ENCODE measurements at places on chromosomes 2 and 18.

DNA sequence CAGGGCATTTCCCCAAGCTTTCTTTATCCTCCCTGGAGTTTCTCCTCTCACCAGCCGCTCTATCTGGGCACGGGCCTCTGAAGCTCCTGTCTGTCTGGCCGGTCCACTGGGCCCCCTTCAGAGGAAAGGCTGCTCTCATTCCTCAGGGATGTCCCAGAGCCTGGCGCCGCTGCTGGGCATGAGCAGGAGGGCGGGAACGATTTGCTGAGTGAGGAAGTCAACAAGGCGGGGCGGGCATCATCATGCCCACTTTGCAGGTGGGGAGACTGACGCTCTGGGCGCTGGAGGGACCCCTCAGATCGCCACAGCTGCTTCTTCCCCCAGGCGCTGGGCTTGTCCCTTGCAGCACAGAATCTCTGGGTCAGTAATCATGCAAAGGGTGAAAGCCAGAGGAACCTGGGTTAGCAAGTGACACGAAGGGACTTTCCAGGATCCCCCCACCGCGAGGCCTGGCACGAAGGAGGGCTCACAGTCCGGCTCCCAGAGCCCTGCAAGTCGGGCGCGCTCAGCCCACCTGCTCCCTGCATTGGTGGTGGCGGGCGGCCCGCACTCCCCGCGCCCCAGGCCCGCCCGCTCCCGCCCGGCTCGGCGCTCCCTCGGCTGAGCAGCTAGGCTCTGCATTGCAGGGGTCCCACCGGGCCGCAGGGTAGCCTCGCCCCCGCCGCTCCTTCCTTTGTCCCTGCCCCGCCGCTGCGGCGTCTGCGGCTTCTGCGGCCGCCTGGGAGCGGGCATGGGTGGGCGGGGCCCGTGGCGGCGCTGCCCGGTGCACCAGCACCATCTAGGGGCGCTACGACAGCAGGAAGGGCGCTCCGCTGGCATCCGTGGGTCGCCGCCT is 157.8 kb downstream of the CYRIA start:
- DNase-seq = no peak

DNA sequence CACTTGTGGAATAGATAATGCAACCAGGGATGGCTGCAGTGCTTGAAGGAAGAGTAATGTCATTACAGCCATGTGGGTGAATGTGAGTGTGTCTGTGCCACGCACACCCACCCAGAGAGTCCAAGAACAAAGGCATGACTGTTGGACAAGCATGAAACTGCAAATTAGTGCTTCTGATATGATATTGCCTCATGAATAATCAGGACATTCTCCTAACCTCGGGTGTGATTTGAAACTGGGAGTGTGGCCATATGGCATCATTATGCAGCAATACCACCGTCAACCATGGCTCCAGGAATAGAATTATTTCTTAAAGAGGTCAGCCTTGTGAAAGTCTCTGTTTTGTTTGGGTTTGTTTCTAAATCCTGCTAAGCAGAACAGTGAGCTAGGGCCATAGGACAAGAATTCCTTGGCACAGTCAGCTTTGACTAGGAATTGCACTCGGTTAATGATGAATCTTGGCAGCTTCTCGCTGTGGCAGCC is 678.0 kb upstream of the RAB6C start:
- DNase-seq = no peak

DNA sequence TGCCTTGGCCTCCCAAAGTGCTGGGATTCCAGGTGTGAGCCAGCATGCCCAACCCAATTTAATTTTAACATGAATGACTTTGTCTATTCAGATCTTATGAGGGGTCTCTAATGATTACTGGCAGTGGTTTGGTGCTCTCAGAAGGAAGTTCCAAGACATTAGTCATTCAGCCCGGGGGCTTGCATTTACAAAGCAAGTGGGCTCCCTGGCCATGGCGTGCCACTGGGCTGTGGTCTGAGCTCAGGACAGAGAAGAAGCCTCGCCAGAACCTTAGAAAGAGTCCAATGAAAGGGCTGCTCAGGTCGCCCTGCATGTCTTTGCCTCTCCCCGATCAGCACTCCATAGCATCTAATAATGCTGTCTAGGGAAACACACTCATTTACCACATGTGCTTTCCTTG is 182.6 kb upstream of the CHAC2 start:
- peak; percentile 73 for DNase-seq

DNA sequence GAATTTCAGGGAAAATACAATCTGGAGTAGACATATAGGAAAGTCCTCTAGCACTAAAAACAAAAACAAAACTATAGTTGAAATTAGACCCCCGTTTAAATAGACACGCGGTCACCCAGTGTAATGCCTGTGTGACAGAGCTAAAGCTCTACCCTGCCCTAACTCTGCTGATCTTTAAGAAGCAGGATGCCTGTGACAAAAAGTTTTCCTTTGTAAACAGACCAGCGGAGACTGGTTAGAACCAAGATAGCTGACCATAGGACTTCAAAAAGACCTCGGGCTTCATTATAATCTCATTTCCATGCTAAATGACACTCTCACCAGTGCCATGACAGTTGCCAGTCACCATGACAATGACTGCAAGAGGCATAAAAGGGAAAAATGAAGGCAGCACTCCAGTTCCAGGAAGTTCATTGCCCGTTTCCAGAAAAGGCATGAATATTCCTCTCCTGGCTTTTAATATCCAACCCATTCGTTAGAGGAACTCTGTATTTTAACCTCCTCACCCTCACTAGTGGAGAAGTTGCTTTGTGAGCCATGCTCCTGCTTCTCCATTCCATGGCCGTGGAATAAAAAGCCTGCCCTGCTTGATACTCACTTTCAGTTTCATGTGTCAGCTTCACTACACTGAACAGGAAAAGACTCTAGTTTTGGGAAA is 157.2 kb upstream of the COPS8 start:
- DNase-seq = no peak

GRCh38 chr2:239640676-239641578 is 240.1 kb upstream of the HDAC4 start:
- DNase-seq = no peak

GRCh38 chr18:30177056-30177455 is 865.5 kb downstream of the DSC3 start:
- DNase-seq = peak; percentile 1

DNA sequence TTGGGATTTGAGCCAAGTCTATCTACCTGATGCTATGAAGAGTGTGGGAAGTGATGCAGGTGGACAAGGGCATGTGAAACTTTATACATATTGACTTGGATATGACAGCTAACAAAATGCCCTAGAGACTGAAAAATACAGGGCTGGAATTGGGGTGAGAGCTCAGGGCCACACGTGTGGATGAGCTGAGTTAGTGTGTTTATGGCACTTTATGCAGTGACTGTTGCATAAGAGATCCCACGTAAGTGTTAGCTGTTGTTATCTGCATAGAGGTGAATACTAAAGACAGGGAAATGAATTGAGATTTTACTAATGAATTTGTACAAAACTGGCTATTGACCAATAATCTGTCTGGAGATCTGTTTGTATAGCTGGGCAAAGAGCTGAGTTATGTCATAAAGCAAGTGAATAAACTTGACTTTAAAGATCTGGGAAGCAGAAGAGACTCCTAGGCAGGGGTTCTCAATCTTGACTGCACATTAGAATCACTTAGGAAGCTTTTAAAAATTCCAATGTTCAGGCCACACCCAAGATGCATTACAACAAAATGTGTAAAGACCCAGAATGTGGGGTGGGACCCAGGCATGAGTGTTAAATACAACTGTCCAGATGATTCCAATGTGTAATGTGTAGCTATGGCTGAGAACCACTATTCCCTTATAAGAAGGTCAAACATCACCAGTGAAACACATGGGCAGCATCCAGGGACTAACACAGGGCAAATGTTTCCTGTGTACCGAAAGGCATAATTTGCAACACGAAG is 74.2 kb upstream of the STK17B start:
- no peak for DNase-seq

GRCh38 chr2:150174056-150174805 is 313.2 kb downstream of the RND3 start:
- no peak for DNase-seq

DNA sequence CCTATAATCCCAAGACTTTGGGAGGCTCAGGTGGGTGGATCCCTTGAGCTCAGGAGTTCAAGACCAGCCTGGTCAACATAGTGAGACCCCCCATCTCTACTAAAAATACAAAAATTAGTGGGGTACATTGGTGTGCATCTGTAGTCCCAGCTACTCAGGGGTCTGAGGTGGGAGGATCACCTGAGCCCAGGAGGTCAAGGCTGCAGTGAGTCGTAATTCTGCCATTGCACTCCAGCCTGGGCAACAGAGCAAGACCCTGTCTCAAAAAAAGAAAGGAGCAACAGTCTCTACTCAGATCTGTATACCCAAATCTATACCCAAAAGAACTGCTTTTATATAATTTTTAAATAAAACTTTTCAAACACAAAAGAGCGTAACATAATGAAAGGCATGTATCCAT is 5.5 kb upstream of the HSBP1L1 start:
- no peak for DNase-seq

- no peak for DNase-seq
Measured at GRCh38 chr2:169860149-169860548, 32.9 kb downstream of the UBR3 start.

DNA sequence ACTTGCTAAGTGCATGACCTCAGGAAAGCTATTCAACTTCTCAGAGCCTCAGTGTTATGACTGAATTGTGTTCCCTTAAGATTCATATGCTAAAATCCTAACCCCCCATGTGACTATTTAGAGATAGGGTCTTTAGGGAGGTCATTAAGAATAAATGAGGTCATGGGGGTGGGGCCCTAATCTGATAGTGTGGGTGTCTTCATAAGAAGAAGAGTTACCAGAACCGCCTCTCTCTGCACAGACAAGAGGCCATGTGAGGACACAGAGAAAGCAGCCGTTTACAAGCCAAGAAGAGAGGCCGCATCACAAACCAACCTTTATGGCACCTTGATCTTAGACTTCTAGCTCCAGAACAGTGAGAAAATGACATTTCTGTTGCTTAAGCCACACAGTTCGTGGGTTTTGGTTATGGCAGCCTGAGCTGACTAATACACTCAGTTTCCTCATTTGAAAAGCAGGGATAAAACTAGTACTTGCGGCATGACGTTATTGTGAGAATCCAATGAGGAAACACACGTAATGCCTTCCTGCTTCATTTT is 9.9 kb downstream of the SH2D6 start:
- DNase-seq = no peak

DNA sequence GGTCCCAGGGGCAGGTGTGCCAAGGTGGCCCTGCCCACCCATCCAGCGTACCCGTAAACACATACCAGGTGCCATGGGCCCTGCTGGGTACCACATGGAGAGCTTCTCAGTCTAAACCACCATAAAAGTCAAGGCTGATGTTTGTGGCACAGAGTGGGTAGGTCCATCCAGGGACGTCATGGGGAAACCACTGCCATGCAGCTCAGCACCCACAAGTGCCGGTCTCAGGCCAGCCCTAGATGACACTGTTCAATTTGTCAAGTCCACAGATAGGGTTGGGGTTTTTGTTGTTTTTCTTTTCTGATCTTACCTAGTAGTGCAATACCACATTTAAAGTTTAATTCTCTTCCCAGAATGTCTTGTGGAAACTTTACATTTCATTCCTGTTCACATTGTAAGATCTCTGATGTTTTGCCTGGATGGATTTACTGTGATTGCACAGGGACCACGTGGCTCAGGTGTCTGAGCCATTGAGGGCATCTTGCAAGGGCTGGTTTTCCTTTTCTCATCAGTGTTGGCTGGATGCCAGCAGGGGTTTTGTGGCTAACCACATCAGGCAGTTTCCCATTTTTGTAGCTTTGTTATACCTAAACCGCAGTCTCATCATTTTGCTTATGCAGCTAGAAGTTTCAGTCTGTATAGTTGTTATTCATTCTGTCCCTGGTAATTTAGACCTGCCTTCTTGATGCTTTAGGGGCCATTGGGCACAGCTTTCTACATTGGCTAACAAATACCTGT is 64.7 kb downstream of the STK25 start:
- DNase-seq = no peak

GRCh38 chr2:63425606-63426005 is 162.7 kb downstream of the WDPCP start:
- DNase-seq = no peak

GRCh38 chr2:181408861-181409260 is 48.3 kb upstream of the ITGA4 start:
- DNase-seq = no peak

DNA sequence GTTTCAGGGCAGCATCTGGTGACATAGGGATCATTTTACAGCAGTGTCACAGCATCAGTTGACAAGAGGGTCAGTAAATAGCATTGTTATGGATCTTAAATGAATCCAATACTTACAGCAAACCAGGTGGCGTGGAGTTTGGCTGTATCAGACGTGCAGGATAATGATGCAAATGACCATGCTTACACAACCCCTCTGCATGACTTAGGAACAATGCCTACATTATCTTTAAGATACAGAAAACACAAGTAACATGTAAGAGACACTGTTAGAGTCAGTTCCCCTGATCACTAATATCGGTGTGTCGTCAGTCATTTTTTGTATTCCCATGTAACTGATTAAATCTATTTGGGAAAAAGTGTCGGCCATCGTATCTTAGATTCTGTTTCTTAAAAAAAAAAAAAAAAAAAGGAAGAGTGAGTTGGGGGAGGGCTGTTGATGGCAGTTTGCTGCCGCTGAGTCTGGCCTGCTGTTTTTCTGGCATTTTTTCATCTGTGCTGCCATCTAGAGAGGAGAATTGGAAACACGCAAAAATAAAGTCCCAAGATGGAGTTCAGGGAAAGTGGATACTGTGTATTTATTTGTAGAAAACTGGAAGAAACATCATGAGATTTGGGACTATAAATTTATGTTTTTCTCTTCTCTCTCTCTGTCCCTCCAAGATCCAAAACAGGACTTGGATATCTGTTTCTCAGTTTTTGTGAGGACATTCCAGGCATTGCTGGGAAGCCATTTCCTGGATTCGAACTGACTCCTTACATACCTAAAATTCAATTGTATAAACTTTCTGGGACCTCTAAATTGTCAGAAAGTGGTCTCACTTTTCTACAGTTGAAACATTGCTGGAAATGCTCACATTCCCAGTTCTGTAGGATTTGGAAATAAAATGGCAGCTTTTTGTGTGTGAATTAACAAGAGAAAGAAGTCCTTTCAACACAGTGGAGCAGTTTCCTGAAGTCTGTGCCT is 60.3 kb upstream of the AGPS start:
- DNase-seq = peak; percentile 78

- no peak for DNase-seq
Measured at GRCh38 chr2:176542476-176542875, 273.2 kb downstream of the MTX2 start.

DNA sequence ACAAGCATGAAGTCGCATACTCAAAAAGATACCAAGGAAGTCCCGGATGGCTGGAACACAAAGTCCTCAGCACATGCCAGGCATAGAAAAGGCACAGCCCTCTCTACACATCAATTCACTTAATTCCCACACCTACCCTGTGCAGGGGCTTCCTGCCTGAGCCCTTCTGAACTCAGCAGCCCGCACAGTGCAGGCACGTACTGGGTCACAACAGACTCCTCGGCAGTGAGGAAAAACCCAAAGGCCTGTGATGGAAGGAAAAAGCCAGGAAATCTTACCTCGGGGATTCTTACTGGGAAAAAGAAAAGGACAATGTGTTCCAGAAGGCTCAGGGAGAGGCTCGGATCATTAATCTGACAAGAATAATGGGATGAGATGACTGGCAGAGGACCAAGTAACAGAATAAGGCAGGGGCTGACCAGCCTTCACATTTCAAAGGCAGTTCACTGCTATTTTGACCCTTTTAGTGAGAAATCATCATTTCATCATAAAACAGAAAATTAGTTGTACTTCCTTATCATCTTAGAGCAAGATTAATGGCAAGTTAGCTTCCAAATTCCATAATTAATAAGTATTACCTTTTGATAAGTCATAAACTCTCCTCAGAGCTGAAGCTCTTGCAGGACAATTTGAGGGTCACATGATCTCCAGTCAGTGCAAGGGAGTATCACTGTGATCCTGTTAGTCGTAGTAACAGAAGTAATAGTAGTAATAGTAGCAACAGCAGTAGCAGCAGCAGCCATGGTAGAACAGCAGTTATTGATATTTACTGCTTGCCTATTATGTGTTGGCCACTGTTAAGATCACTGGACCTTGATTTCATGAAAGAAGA is 87.4 kb downstream of the STK39 start:
- no peak for DNase-seq
